ENCODE measurements at places on chromosomes 1 and 21.

DNA sequence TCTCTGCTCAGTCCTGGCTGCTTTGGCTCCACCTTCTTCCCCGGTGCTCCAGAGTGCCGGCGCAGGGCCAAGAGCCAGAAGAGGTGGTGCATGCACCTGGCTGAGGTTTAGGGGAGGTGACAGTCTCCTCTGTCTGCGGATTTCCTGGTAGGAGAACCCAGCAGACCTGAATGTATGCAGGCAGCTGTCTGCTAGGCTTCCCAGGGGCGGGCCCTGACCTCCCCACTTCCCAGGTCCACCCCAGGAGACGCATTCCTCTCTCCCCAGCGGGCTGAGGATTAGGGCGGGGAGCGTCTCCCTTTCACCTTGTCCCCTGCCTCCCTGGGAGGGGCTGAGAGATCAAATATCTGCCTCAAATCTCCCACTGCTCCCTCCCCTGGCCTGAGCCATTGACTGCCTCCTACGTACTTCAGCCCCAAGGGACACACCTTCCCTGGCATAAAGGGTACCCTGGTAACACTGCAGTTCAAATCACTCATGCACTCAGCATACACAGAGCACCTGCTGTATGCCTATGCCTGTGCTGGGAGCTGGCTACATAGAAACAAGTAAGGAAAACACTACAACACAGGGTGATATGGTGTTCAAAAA lies 27.5 kb downstream of the DMBX1 start:
- peak; percentile 7 for DNase-seq

- no peak for DNase-seq
These were observed 24.6 kb downstream of the ASAP3 start for GRCh38 chr1:23459338-23459757.

GRCh38 chr1:240414237-240414636 lies 197.7 kb downstream of the GREM2 start:
- no peak for DNase-seq

GRCh38 chr1:24928689-24929397 lies 1.2 kb downstream of the RUNX3 start:
- DNase-seq = no peak

- no peak for DNase-seq
These were observed 416.1 kb downstream of the MRPL39 start for GRCh38 chr21:25191141-25191540.

DNA sequence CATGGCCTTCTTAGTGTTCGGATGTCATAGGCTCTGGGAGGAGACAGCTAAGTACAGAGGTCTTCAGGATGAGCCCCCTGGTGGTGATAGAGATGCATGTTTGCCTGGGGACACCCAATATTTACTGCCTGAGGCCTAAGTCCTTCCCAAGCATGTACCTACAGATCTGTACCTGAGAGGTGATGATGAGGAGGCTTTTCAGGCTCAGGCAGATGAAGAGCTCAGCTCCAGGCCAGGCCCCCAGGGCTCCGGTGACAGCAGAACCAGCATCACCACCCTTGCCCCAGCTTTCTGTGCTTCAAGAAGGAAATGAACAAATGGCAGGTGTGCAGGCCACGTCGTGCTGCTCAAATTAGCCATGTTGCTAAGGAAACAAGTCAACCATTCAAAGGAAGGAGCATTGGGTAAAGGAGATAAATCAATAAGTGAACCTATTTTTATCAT lies 21.1 kb downstream of the CACNA1E start:
- DNase-seq = peak; percentile 28

GRCh38 chr1:32219022-32219421 lies 3.1 kb downstream of the TMEM234 start:
- DNase-seq = no peak

Data from NCI-H1417 treated with DMSO at 0.1 percent for 48 hours (cell line).